ENCODE measurements at places on chromosomes 12 and 14.

GRCh38 chr14:21902561-21903181, 229.1 kb upstream of the OR4E1 start:
- peaks cover 21% of the 10 kb centered on the region for H3K4me1 ChIP-seq
- H3K4me3 ChIP-seq = peak overlapping the region; percentile 58
- DNase-seq = peak; percentile 53
- H3K36me3 ChIP-seq = peaks cover 7% of the 10 kb centered on the region

DNA sequence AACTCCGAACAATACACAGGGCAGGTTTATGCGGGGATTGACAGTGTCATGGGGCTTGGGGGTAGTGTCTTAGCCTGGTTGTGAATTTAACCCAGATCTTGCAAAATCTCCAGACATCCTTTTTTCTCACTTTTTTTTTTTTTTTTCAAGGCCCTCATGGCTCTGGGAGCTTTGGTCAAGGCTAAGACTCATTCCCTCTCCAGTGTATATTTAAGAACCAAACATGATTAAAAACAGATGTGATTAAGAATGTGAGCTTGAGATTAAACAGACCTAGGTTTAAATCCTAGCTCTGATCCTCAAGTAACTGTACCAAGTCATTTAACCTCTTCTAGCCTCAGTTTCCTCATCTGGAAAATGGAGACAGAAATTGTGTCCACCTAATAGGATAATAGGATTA, 151.7 kb upstream of the FUT8 start:
- peaks cover 2% of the 10 kb centered on the region for H3K4me1 ChIP-seq
- H3K27ac ChIP-seq = no peak overlapping the region
- peaks cover 7% of the 10 kb centered on the region for H3K27me3 ChIP-seq
- no peaks in the 10 kb centered on the region for H3K36me3 ChIP-seq
- DNase-seq = no peak

GRCh38 chr12:116099652-116100432, 177.7 kb downstream of the MED13L start:
- peaks cover 19% of the 10 kb centered on the region for H3K4me1 ChIP-seq
- H3K36me3 ChIP-seq = peaks cover 21% of the 10 kb centered on the region
- H3K4me3 ChIP-seq = no peak overlapping the region
- no peaks in the 10 kb centered on the region for H3K27me3 ChIP-seq
- H3K27ac ChIP-seq = no peak overlapping the region
- DNase-seq = no peak

- H3K27me3 ChIP-seq = no peaks in the 10 kb centered on the region
- no peak overlapping the region for H3K27ac ChIP-seq
- no peaks in the 10 kb centered on the region for H3K36me3 ChIP-seq
- H3K4me1 ChIP-seq = no peaks in the 10 kb centered on the region
- no peak overlapping the region for H3K4me3 ChIP-seq
Observed at GRCh38 chr14:95784137-95784536, 70.2 kb upstream of the TCL1A start.

GRCh38 chr12:67088401-67089118, 180.6 kb upstream of the CAND1 start:
- H3K27me3 ChIP-seq = peaks cover 13% of the 10 kb centered on the region
- no peak for DNase-seq
- H3K4me3 ChIP-seq = no peak overlapping the region
- no peaks in the 10 kb centered on the region for H3K36me3 ChIP-seq

- DNase-seq = no peak
- H3K27ac ChIP-seq = no peak overlapping the region
- no peaks in the 10 kb centered on the region for H3K36me3 ChIP-seq
Observed at GRCh38 chr12:58918469-58918844, 1.8 kb downstream of the LRIG3 start.

DNA sequence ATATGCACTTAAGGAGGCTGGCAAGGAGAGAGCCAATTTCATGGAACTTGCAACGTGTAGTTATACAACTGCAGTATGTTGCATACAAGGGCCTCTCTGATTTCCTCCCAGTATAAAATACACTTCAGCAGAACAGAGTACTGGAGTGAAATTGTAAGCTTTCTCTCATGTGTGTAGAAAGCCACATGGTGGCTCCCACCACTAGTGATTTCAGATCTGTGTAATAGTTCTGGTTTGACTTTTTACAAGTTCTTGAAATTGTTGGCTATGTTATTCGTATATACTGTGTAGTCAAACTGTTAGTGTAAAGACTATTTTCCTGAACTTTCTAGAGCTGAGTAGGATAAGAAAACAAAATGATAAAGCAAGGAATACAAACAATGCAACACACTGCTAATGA, 16.4 kb upstream of the LMO3 start:
- no peak overlapping the region for H3K4me3 ChIP-seq
- H3K27ac ChIP-seq = no peak overlapping the region
- no peaks in the 10 kb centered on the region for H3K4me1 ChIP-seq
- DNase-seq = no peak
- H3K36me3 ChIP-seq = no peaks in the 10 kb centered on the region

DNA sequence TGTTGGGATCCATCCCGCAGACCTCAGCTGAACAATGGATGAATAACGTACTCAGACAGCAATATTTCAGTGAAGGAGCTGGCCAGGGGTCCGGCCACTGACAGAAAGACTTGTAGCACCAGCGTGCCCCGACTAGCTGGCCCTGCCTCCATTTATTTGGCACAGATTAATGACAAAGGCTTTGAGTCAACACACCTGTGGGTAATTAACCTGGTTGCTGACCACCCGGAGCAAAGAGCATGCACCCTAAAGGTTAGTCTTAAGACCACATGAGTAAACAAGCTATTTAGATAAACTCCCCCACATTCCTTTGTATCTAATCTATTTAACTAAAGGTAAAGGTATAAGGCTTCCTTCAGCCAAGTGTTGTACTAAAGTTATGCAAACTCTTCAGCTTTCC, 868.6 kb downstream of the LRFN5 start:
- no peak overlapping the region for H3K4me3 ChIP-seq
- DNase-seq = no peak
- no peaks in the 10 kb centered on the region for H3K27me3 ChIP-seq
- no peak overlapping the region for H3K27ac ChIP-seq
- no peaks in the 10 kb centered on the region for H3K36me3 ChIP-seq

Measured in activated CD4-positive, alpha-beta T cell treated with anti-CD3 and anti-CD28 coated beads, Interleukin-2, amount 10 ng/mL, durations not matched to agents 7 days and 5 days (primary cell).